ENCODE measurements at places on chromosomes 13 and 19.
A peak's percentile ranks its signal among the peaks of the same experiment; 100 is the strongest.

DNA sequence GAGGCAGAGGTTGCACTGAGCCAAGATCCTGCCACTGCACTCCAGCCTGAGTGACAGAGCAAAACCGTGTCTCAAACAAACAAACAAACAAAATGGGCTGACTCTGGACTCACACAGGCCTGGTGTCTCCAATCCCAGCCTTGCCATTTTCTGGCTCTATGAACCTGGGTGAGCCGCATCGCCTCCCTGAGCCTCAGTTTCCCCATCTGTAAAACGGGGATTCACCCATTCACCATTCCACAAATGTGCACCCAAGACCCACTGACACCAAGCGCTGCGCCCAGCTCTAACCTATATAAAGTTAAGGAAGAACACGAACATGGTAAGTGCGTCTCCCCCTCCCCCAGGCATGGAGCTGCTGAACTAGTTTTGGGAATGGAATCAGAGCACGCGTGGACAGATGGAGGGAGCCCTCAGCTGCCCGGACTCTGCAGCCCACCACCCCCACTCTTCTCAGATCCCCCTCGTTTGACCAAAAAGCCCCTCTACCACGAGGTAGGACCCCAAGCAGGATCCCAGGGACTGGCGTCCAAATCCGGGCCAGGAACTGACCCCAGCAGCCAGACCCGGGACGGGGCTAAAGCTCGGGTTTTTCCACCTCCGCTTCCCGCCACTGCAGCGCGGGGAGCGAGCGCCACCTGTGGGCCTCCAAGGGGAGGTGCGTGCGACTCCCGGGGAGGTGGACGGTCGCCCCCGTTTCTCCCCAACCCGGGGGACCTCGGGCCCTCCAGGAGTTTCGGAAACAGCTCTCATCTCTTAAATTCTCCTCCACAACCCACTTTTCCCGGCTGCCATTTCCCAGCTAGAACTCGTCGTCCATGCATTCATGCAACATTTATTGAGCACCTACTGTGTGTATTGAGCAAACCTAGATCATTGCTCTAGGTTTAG is 33.0 kb upstream of the ADGRE5 start:
- peak; percentile 34 for DNase-seq

DNA sequence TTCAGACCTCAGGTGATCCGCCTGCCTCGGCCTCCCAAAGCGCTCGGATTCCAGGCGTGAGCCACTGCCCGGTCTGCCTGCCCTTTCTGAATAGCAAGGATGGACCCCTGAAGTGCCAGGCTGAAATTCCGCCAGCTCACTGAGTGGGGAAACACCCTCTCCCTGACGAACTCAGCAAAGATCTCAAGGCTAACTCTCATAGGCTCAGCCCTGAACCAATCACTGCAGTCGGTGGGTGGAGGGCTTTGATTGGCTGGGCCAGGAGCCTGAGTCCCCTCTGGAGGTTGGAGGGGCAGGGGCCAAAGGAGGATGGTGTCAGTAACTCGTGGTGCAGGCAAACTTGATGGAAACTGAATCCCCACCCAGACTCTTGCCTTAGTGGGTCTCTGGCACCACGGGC is 11.2 kb upstream of the COMP start:
- no peak for DNase-seq

DNA sequence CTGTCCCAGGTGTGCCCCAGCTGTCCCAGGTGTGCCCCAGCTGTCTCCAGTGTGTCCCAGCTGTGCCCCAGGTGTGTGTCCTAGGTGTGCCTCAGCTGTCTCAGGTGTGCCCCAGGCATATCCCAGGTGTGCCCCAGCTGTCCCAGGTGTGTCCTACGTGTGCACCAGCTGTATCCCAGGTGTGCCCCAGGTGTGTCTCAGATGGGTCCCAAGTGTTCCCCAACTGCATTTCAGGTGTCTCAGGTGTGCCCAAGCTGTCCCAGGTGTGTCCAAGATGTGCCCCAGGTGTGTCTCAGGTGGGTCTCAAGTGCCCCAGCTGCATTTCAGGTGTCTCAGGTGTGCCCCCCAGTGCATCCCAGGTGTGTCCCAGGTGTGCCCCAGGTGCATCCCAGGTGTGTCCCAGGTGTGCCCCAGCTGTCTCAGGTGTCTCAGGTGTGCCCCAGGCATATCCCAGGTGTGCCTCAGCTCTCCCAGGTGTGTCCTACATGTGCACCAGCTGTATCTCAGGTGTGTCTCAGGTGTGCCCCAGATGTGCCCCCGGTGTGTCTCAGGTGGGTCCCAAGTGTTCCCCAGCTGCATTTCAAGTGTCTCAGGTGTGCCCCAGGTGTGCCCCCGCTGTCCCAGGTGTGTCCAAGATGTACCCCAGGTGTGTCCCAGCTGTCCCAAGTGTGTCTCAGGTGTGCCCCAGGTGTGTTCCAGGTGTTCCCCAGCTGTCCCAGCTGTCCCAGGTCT is 1.3 kb upstream of the GRK1 start:
- no peak for DNase-seq

DNA sequence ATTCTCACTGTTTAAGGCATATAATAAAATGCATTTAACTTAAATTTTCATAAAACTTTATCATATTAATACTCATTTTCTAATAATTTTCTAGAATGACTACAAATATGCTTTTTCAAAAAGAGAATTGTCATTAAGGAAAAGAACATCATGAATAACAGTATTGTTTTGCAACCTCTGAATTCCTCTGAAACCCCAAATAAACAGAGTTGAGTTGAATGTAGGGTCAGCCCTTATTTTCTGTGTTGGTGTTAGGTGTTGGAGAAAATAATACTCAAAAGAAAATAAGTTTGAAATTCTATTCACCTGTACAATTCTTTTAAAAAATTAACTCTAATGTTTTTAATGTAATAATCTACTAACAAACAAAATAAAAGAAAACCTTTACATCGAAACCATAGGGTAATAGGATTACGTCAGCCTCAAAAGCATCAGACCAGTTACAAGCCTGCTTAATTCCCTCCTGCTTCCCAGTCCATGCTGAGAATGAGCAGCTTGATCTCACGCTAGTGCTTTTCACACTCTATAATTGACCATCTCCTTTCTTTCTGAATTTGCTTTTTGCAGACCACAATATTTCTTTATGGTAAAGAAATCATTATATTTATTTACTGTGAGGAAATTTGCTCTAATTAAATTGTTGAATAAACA is 160.9 kb downstream of the PCDH9 start:
- DNase-seq: no peak
